ENCODE measurements at places on chromosomes 2 and 18.

- no peak for DNase-seq
Measured at GRCh38 chr2:205473791-205474190, 208.5 kb upstream of the NRP2 start.

DNA sequence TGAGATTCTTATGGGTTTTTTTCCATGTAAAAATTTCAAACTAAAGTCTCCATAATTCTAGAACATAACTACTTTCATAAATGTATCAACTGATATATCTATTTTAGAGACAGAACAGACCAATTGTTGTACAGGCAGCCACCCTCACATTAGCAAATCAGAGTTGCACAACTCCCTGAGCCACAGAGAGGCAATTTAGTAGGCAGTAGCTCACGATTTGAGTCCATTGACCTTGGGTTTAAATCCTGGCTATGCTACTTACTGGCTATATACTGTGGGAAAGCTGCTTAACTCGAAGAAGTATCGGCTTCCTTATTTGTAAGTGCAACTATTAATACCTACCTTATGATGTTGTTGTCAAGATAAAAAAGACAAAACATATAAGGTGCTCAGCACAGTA lies 16.2 kb downstream of the MTIF2 start:
- DNase-seq, result no peak

DNA sequence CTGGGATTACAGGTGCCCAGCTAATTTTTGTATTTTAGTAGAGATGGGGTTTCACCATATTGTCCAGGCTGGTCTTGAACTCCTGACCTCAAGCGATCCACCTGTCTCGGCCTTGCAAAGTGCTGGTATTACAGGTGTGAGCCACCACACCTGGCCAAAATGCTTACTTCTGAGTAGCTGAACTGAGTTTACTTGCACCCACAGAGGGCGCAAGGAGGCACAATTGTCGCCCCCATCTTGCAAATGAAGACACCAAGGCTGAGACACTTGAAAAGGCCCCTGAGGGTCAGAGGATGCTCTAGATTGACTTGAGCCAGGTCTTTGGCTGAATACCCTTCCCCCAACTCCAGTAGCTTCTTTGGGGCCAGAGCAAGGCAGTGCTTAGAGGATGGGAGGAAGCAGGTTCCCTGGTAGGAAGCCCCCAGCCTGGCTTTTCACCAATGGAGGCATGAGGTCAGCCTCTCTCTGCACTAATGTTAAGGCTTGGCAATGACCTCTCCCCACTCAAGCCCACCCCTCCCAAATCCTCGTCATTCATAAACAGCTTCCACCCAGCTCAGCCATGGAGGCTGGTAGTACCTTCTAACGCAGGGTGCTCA lies 14.5 kb upstream of the KIF1A start:
- DNase-seq, result no peak

DNA sequence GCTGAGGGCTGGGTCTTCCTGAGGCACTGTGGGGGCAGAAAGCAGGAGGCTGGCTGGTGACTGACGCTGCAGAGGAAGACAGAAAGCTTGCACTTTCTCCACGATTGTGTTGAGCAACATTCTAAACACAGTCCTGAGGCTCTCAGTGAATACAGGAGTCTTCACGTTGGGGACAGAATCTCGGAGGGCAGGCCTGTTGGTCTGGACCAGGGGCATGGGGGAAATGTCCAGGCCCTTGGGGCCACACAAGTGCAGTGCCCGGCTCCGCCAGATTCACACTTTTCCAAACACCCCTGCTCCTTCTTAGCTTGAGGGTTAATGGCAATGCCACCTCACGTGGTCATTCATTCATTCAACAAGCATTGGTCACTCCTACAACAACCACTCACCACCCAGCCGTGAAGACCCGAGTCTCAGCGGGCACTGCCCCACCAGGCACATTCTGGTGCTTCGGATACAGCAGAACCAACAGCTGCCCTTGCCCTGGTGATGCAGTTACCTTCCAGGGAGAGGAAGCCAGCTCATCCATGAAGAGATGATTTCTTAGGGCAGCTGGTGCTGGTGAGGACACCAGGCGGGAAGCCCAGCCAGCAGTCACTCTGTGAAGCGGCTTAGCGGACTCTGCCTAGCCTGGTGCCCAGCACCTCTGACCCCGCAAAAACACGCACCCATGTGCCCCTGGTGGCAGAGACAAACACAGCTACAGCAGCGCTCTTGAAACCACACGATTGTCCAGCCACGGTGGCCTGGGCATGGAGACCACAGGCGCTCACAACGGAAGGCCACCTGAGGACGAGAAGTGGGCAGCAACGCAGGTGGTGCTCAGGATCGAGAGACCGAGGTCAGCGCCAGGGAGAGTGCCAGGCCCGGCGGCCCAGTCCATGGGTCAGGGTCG lies 10.9 kb upstream of the GPC1 start:
- DNase-seq, result no peak

DNA sequence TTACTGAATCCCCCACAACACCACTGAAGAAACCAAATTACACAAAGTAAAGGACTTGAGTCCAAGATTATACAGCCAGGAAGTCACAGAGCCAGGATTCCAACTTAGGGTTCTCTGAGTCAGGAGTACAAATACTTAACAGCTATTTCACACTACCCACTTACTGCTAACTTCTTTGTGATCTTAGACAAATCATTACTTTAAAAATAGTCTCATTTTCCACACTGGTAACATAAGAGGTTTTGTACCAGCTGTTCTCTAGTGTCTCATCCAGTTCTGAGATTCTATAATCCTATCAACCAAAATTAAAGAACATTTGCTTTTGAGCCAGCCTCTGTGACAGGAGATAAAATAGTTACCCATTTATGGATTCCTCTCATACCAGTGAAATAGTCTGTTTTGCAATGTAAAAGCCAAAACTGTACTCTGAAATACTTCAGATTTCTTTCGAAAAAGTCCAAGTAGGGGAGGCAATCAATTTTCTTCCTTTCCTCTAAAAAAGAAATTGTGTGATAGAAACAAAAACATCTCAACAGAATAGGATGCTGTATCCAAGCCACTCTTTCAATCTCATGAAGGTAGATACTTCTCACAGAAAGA lies 157.6 kb downstream of the LRATD1 start:
- DNase-seq, result no peak

- no peak for DNase-seq
Measured at GRCh38 chr2:170019060-170019805, 158.7 kb upstream of the MYO3B start.

GRCh38 chr2:210224941-210225672 lies at the start of gene ACADL:
Gene ACADL, minus strand, starts transcription at chr2:210225447. Its CDS starts 184 bp downstream, at chr2:210225263.
- no peak for DNase-seq

- DNase-seq, result no peak
Measured at GRCh38 chr2:98063291-98063854, 23.6 kb upstream of the VWA3B start.

- no peak for DNase-seq
Measured at GRCh38 chr2:129055824-129056223, 737.2 kb upstream of the HS6ST1 start.
